NCI-H2081 (cell line): ENCODE measurements at places on chromosomes 11 and 22.

- DNase-seq = no peak
Observed at GRCh38 chr11:75237050-75237449, 3.5 kb upstream of the TPBGL start.

GRCh38 chr22:49307870-49308269 is 519.8 kb downstream of the BRD1 start:
- no peak for DNase-seq

GRCh38 chr11:78100676-78101472 is 21.2 kb upstream of the NDUFC2 start:
- DNase-seq = peak; percentile 94

DNA sequence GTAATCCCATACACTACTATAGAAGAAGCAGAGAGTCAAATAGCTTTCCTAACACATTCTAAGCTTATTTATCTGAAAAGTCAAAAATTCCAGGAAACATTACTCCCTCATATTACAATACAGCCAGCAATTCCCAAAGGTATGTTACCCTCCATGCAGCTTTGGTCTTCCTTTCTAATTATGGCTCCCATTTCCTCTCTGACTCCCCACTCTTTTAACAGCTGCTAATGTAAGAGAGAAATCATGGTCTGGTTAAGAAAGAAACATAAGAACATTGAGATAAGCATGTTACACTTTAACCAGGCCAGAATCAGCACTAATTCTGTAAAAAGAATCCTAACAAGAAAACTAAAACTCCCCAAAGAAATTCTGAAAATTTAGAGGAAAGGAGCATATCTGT is 6.8 kb downstream of the PPP2R1B start:
- no peak for DNase-seq

DNA sequence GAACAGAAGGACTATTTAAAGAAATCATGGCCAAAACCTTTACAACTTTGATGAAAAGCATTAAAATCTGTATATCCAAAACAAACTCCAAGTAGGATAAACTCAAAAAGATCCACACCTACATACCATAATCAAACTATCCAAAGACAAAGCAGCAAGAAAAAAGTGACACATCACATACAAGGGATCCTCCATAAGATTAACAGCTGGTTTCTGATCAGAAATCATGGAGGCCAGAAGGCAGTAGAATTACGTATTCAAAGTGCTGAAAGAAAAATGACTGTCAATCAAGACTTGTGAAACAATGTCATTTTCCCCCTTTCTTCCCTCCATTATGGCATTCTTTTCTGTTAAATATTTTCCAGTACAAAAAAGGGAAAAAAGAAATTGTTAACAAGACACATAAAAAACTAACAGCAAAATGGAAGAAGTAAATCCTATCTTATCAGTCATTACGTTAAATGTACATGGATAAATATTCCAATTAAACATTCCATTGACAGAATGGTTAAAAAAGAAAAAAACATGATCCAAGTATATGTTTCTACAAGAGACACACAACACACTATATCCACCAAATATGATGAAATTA is 34.2 kb upstream of the ARHGAP32 start:
- DNase-seq = no peak

DNA sequence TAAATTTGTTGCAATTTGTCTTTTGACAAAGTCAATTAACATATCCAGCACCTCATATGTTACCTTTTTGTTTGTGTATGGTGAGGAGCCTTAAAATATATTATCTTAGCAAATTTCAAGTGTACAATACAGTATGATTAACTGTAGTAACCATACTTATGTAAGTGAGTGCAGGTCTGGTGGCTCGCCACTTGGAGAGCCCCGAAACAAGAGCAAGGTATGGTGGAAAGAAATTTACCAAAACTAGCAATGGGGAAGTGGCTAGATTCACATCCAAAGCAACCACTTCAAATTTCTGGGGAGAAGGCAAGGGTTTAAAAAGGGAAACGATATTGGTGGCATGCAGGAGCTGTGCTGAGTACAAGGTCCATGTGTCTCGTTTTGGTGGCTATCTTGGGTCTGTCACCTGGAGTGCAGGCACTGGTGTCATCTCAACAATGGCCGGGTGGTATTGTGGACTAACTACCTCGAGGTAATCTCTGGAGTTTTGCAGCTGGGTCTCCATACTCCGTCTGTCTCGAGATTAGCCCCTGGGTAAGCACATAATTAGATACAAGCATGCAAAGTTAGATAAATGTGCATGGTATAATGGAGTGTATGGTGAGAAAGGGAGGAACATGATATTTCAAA is 8.2 kb upstream of the FNBP4 start:
- no peak for DNase-seq

DNA sequence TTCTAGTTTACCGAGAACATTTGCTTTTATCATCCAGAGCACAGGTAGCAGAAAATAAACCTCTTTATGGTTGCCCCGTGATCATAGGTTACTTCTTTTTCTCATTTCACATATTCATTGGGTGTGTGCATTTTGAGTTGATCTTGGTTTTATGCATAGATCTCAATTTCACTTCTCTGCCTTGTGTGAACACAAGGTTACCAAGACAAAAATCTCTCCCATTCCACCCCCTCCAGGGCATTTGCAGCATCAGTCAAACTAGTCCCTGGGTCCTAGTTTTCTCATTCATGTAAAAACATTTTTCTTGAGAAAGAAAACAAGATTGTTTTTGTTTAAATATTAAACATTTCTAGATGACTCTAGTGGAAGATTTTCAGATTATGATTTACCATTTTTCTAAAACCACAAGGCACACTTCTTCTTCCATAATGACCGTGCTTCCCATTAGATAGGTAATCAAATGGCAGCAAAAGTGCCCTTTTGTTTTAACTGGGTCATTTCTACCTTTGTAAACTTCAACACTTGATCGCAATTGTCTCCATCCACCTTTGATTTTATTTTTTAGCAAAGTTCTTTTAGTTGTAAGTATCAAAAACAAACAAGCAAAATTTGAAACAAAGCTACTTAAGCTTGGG is 526.6 kb upstream of the CADM1 start:
- DNase-seq = no peak

DNA sequence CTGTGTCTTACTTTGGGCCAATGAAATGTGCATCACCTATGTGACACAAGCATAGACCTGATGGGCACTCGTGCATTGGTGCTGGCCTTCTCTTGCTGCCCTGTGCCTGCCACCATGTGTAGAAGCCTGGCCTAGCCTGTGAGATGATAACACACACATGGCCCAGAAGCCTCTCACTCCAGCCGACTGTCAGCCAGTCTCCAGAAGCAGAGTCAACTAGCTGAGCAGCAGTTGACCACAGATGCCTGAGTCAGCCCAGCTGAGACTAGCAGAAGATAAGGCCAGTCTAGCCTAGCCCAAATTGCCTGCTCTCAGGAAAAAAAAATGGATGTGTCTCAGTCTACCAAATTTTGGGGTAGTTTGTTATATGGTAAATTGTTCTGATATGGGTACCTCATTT is 46.2 kb downstream of the CSNK2A3 start:
- no peak for DNase-seq

GRCh38 chr11:2797121-2797711 is 88.4 kb downstream of the CDKN1C start:
- no peak for DNase-seq

- peak; percentile 76 for DNase-seq
Observed at GRCh38 chr22:49093192-49093880, 734.3 kb downstream of the BRD1 start.

DNA sequence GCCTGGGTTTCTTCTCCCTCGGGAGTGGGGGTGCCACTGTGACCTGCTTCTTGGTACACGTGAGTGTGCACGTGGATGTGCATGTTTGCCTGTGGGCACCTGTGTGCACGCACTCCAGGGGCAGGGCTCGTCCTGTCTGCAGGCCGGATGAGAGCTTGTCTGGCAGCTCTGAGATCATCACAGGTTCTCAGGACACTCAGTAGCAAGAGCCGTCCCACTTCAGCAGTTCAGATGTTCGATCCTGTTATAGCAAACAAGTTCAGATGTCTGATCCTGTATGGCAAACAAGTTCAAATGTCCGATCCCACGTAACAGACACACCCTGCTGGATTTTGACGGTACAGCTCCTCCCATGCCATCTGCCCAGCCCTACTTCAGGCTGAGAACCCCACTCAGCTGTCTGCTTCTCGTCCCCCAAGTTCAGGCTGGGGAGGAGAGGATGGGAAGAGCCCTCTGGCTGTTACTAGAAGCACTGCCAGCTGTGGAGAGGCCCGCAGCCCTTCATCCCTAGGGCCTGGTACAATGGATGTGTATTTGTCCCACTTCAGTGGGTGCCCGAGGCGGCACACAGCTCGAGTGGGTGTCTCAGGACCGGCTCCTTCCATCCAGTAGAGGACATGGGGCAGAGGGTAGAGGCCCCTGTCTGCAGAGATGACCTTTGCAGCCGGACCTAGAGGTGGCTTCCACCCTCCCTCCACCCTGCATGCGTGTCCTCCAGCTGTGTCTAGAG is 1126.9 kb downstream of the BRD1 start:
- no peak for DNase-seq

- peak; percentile 49 for DNase-seq
Observed at GRCh38 chr11:107713009-107713408, 1.2 kb upstream of the SLN start.

DNA sequence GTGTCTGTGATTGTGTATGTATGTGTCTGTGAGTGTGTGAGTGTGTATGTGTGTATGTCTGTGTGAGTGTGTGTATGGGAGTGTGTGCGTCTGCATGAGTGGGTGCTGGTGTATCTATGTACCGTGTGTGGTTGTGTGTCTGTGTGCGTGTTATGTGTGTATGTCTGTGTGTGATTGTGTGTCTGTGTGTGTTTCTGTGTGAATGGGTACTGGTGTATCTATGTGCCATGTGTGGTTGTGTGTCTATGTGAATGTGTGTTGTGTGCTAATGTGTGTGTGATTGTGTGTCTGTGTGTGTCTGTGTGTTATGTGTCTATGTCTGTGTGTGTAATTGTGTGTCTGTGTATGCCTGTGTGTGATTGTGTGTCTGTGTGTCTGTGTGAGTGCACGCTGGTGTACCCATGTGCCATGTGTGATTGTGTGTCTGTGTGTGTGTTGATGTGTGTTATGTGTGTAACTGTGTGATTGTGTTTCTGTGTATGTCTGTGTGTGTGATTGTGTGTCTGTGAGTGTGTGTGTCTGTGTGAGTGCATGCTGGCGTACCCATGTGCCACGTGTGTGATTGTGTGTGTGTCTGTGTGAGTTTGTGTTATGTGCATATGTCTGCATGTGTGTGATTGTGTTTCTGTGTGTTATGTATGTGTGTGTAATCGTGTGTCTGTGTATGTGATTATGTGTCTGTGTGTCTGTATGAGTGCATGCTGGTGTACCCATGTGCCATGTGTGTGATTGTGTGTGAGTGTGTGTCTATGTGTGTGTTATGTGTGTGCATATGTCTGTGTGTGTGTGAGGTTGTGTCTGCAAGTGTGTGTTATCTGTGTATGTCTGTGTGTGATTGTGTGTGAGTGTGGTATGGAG is 6.8 kb upstream of the CACNA1I start:
- no peak for DNase-seq

DNA sequence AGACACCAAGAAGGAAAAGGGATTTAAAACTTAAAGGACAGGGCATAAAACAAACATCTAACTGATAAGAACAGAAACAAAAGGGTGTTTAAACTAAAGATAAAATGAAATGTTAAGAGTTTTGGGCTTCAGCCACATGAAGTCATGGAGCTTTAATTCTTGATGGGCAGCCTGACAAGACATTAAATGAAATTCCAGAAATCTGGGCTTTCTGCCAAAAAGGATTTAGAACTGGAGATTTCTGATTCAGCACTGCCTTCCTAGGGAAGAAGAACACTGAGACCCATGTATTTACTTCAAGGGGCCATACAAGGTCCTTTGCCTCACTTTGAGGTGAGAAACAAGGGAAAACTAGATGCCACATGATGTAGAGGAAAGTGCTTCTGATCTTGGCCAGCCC is 355.9 kb upstream of the RAG2 start:
- no peak for DNase-seq

DNA sequence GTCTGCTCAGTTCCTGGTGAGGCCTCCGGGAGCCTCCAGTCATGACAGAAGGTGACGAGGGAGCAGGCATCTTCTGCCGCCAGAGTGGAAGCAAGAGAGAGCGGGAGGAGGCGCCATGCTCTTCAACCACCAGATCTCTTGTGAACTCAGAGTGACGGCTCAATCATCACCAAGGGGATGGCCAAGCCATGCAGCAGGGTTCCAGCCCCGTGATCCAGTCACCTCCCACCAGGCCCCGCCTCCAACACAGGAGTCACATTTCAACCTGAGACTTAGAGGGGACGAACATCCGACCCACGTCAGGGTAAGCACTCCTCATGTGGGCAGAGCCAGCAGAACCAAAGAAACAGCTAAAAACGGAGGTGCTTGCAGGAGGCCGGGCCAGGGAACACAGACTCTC is 1470.5 kb downstream of the BRD1 start:
- no peak for DNase-seq

GRCh38 chr11:119755356-119756071 is 26.5 kb upstream of the NECTIN1 start:
- DNase-seq = no peak

GRCh38 chr11:7546324-7546791 is 32.6 kb downstream of the PPFIBP2 start:
- DNase-seq = no peak
